ENCODE measurements at places on chromosomes 1 and 21. TPM values are rescaled to one million over a fixed set of nuclear protein-coding genes. Genes with fewer than 3 reads are reported as not detected.

Gene FNDC10
- total RNA-seq: 13.6 TPM

Gene TPTE
- not detected for total RNA-seq

Gene GNAT2
- not detected for total RNA-seq

GRCh38 chr1:2312515-2313301, 78.6 kb downstream of the MORN1 start:
- peak overlapping the region; percentile 88 for H3K27ac ChIP-seq
- DNase-seq: peak; percentile 86
- H3K36me3 ChIP-seq: peaks cover 8% of the 10 kb centered on the region

GRCh38 chr1:76581712-76582111, 285.6 kb upstream of the ST6GALNAC5 start:
- no peaks in the 10 kb centered on the region for H3K27me3 ChIP-seq
- H3K4me1 ChIP-seq: no peaks in the 10 kb centered on the region
- no peaks in the 10 kb centered on the region for H3K36me3 ChIP-seq
- no peak for DNase-seq
- H3K4me3 ChIP-seq: no peak overlapping the region

- H3K4me3 ChIP-seq: no peak overlapping the region
- no peak for DNase-seq
- no peaks in the 10 kb centered on the region for H3K36me3 ChIP-seq
- no peaks in the 10 kb centered on the region for H3K27me3 ChIP-seq
These were observed 221.7 kb downstream of the COL11A1 start for GRCh38 chr1:102886638-102887037.

- H3K4me1 ChIP-seq: peaks cover 13% of the 10 kb centered on the region
- H3K4me3 ChIP-seq: no peak overlapping the region
- H3K36me3 ChIP-seq: peaks cover 13% of the 10 kb centered on the region
- DNase-seq: no peak
These were observed 3.4 kb downstream of the TNFRSF25 start for GRCh38 chr1:6462412-6463119.

- peaks cover 10% of the 10 kb centered on the region for H3K4me1 ChIP-seq
- H3K27me3 ChIP-seq: no peaks in the 10 kb centered on the region
These were observed 14.3 kb downstream of the NHLH2 start for GRCh38 chr1:115826628-115827027.
